ENCODE measurements at places on chromosomes 3 and 15.

DNA sequence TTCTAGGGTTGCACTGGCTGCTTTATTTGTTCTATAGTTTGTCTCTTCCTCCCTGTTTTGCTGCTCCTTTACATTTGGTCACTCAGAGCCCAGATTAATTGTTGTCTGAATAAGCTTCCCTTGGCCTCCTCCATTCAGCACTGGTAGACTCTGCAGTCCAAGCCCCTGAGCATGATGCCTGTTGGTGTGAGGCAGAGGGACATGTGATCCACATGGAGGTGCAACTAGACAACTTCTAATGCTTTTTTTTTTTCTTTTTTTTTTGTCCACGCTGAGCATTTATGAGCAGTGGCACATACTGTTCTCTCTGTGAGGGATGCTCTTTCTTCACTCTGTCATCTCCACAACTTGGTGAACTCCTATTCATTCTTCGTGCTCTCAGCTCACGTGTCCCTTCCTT lies 167.3 kb upstream of the TBC1D5 start:
- no peak for DNase-seq

- no peak for DNase-seq
Observed at GRCh38 chr15:75822685-75823278, 20.5 kb upstream of the UBE2Q2 start.

DNA sequence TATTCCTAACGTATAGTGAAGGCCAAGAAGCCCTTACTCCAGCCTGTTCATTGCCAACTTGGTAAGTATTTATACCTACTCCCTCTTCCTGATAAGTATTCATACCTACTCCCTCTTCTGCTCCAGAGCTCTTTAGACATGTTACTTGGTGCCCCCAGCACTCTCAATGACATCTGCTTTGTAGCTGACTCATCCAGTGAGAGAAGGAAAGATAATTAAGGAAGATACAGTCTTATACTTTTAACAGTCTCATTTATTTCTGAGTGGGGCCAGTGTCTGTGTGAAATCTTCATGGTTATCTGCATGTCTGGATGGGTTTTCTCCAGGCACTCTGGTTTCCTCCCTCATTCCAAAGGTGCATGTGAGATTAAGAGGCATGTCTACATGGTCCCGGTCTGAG lies 698.7 kb downstream of the FHIT start:
- DNase-seq, result no peak

DNA sequence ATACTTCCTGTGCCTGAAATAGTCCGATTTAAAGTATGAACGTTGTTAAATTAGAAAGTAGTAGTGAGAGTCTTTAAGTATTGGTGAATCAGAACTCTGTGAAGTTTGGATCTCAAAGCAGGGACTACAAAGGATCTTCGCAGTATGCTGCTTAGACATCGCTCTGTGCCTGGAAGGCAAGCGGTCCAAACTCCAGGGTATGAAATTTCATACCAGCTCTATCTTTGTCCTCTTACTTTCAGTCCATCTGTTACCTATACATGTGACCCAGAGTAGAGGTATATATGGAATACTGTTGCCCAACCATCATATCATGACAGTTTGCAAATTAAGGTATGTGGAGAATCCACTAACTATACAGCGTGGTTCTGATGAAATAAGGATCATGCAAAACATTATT lies 34.5 kb downstream of the VPS8 start:
- no peak for DNase-seq

Data from NCI-H460 (cell line).